Dermis blood vessel endothelial cell (primary cell): ENCODE measurements at places on chromosomes 1 and 21. TPM values are rescaled to one million over a fixed set of nuclear protein-coding genes. Genes with fewer than 3 reads are reported as not detected.

- DNase-seq: no peak
These were observed 63.3 kb downstream of the MEF2D start for GRCh38 chr1:156437037-156437867.

DNA sequence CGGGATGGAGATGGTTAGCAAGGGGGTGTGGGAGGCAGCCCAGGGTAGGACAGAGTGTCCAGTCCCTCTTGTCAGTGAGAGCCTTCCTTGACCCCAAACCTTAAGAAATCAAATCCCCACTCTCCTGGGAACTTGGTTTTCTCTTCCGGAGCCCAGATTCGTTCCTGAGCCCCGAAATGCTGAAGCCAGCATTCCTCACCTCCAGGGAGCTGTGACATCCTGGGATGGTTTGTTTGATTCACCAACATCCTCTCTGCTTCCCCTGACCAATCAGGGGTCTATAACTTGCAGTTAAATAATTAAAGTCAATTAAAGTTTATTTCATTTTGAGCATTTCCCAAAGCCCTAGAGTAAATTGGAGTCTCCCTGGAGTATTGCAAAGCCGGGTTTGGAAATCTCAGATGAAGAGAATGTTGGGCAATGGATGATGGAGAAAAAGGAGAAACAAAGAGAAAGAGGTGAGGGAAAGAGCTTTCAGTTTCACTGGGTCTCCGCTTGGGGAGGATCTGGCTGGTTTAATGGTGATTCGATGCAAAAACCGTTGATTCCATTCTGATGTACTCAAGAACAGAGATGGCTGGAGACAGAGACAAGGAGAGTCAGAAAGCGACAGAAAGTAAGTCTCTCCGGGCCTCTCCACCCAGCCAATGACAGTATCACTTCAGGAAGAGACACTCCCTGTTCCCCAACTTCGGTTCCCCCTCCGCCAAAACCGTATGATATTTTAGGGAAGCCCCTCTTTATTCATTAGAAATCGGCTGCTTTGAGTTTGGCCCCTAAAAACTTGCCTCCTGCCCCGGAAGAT, 12.8 kb upstream of the ALX3 start:
- DNase-seq: no peak

DNA sequence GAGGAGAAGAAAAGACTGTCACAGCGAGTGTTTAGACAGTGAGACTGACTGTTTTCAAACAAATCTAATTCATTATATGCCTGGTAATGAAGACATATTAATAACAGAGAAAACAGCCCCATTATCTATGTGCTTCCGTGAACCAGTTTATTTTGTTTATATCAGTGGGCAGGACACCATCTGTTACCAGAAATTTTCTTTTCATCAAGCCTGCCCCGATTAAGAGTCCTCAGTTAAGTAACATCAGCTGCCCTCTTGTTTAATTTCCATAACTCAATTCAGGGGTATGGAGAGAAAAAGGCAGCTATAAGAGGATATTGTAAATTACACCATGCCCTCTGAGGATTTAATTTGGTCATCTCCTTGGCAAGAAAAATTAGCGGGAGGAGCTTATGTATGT, 94.0 kb downstream of the TMEM200B start:
- DNase-seq: no peak

DNA sequence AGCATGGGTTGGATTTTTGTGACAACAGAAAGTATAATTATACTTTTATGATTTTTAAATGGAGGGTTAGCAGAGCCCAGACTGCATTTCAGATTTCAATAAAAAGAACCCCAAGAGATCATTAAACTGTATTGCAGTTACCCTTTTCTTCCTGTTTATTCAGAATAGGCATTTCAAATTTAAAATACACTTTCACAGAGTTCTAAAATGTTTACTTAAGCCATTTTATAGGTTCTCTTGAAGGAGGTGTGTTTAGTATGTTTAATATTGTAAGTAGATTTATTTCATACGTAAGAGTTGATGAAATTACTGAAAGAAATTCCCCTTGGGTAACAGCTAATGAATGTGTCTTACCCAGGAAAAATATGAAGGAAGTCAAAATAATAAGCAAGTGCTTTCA, 17.4 kb downstream of the UAP1 start:
- DNase-seq: no peak

DNA sequence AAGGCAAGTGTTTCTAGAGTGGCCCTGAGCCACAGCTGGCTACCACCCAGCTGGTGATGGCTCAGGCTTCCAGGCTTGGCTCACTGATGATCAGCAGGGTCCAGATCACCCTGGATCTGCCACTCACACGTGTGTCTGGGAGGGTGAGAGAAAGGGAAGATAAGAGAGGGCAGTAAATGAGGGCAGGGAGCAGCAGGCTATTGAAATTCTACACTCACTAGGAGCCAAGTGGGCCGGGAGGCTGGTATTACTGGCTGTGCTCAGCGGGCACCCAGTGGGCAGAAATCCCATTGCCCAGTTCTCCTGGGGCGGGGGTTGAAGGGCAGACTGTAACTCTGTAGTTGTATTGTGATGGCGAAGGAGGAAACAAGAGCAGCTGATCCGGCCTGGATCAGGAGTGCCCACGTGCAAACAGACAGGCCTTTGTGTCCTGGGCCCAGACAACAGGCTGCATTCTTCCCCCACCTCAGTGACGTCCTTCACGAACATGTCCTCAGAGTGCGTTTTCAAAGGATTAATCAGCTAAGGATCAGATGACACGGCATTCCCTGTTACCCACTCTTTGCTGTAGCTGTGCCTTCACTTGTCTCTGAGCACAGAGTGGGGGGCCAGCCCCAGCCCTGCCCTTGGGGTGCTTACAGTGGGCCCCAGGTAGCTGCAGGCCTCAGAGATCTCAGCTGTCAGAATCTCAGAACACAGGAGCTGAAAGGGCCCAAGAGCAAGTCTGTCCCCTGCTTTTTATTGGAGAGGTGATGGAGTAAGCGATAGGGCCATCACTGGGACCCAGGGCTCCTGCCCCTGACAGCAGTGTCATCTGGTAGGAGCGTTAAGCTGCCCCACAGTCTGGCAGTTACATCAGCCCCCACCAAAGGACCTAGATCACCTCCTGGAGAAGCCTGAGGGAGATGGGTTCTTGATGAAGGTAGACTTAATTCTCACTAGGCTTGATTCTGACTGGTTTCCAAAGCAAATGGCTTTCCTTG, 60.5 kb downstream of the ATP1A1 start:
- no peak for DNase-seq

- DNase-seq: no peak
These were observed 85.8 kb downstream of the UBR4 start for GRCh38 chr1:19124273-19124672.

DNA sequence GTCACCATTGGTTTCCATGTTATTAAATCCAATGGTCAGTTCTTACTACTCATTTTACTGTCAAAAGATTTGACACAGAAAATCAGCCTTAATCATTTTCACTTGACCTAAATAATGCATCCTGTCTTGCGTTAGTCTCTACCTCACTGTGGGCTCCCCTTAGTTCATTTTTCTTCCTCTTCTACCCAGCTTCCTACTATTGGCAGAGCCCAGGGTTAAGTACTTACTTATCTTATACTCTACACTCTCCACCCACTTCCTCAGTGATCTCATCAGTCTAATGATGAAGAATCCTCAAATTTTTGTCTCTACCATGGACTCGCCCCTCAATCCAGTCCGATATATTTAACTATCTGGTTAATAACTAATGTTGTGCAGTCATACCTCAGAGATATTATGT, 735.9 kb downstream of the KCNT2 start:
- DNase-seq: no peak

Gene NBPF6
- total RNA-seq: not detected in 2 replicates

DNA sequence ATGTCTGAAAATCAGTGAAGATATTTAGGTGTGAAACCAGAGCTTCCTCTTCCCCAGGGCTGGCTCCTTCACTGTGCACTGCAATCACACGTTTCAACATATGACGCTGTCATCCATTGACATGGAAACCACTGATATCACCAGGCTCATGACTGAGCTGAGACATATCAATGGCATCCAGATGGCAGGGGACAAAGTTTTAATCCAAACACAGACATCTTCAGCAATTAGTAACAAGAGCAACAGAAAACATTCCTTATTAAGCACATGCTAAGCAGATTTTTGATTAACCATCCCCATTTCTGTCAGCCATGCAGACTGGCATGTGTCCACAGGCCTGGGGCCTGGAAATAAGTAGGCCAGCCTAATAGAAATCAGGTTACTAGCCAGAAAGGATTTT, 108.0 kb upstream of the ADAR start:
- no peak for DNase-seq

- no peak for DNase-seq
These were observed 52.9 kb downstream of the DEGS1 start for GRCh38 chr1:224235813-224236493.

Gene SELENBP1
- 5.3 TPM in 2 replicates for total RNA-seq

GRCh38 chr1:160204526-160205241, 500 bp upstream of the PEA15 start:
- no peak for DNase-seq

Gene UTP25
- total RNA-seq: 6.9 and 8.2 TPM in 2 replicates

DNA sequence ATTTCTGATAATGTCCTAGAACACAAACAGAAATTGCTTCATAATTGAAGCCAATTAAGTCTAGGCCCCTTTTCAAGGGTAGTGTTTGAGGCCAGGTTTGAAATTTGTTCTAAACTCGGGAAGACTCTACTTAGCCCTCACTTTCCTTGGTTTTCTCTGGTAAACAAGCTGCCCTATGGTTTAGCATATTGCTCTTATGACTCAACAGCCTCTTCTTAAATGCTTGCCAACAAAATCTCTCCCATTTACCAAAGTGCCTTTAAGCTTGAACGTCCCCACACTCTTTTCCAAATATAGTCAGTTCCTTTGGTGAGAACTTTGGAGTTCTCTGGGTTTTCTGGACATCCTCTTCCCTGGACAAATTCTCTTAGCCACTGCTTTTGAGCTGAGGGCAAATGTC, 5.8 kb upstream of the LCE6A start:
- no peak for DNase-seq

DNA sequence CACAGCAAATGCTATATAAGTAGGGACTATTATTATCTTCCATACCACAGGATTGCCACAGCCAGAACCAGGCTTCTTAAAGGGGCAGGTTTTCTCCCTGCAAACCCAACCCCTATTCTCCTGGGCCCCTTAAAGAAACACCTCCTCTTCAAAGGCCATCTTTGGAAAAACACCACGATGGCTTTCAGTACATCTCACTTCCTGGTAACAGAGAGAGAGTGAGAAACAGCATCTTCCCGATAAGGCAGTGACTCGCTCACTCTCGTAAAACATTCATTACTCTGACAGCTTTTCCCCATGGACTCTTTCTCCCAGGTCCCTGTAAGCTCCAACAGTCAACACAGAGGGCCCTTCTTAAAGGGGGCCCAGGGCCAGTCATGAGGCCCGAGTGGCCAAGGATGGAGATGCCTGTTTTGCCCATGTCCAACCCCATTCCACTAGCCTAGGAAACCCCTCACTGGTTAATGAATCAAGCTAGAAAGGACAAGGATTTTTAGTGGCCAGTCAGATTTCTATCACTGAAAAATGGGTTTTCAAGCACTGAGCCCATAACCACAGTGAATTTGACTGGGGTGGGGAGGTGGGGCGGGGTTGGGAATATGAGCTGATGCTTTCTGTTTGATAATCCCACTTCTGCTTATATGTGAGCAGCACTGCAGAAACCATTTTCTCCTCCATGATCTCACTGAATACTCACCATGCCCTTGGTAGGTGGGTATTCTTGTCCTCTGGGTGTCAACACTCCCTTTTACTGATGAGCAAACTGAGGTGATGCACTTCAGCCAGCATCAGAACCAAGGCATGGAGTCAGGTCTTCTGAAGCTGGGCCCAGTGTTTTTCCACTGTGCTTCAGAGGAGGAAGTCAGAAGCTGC, 3.6 kb upstream of the NAV1 start:
- DNase-seq: no peak

GRCh38 chr1:175933801-175934200, 190.4 kb upstream of the TNR start:
- no peak for DNase-seq

- DNase-seq: no peak
These were observed 350.8 kb downstream of the PTPRU start for GRCh38 chr1:29586991-29587745.

Gene FCRL6
- total RNA-seq: not detected in 2 replicates

DNA sequence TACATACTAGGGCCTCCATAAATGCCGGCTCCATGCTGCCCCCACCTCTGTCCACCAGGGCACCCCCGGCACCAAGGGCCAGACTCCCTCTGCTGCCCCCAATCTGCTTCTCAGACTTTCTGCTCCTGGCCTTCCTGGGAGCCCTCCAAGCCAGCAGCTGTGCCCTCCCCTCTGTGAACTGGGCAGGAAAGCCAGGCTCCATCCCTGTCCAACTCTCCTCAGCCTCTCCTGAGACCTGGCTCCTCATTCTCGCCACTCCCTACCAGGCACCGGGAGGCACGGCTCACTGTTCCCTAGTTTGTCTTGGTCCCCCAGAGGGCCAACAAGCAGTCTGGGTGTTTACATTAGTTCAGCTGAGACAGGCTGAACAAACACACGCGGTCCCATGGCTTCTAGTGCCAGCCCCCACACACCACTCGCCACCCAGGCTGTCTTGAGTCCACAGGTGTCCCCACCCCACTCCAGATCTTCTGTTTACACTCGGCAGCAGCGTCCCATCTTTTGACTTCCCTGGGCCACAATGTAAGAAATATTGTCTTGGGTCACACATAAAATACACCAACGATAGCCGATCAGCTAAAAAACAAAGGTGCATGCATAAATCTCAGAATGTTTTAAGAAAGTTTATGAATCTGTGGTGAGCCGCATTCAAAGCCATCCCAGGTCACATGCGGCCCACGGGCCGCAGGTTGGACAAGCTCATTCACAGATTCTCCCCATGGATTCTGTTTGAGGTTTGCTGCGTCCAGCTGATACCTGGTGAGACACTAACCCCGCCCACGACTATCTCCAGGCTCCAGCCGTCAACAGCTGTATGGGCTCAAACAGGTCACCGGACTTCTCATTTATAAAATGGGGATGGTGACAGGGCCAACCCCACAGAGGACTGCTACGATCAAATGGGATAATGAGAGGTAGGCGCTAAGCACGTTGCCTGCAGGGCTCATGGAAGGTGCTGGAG, 29.5 kb upstream of the ECE1 start:
- no peak for DNase-seq

Gene PTGS2
- 15.0 and 17.2 TPM in 2 replicates for total RNA-seq

Gene LAX1
- 0.19 TPM in 1 of 2 replicates, not detected in the other for total RNA-seq

DNA sequence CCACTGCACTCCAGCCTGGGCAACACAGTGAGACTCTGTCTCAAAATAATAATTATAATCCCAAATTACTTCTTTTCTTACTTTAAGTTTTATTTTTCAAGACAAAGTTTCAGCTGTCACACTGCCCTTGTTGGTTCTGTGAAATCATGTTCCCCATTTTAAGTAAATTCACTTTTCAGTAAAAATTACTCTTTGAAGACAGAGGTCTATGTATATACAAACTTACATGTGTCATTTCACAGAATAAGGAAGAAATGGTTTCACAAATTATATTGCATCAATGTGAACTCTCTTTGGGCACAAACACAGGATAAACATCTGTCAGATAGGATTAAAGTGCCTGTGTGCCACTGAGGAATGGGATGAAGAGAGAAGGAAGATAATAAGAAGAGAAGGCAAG, 33.1 kb upstream of the ETS2 start:
- no peak for DNase-seq
